ENCODE measurements at places on chromosomes 6 and 20.

DNA sequence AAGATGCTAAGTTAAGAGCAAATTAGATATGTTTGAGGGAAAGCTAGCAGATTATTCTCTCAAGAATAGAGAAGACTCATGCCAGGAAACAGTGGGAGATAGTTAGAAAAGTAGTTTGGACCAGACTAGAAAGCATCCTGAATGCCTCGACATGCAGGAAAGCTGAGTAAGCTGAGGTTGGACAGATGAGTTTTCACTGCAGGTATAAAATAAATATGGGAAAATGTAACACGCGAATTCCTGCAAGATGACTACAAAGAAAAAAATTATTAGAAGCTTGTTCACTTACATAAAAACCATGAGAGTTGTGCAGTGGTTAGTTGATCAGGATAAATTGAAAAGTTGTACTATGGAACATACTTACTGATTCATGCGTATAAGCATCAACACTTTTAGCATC is 484.2 kb upstream of the MANEA start:
- DNase-seq = no peak

DNA sequence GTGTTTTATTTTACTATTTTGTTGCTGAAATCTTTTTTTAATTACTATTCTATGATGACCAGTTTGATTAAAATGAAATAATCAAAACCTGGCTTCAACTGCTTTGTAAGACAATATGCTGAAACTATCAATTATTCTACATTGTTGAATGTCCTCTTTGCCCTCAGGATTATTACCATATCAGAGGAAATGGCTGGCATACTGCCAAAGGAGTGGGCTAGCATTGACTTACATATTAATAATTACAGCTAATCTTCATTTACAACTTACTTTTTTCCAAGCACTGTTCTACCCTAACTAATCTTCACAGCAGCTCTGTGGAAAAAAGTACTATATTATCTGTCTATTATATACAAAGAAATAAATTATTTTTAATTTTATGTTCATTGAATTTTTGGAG is 560.5 kb downstream of the BCKDHB start:
- no peak for DNase-seq

DNA sequence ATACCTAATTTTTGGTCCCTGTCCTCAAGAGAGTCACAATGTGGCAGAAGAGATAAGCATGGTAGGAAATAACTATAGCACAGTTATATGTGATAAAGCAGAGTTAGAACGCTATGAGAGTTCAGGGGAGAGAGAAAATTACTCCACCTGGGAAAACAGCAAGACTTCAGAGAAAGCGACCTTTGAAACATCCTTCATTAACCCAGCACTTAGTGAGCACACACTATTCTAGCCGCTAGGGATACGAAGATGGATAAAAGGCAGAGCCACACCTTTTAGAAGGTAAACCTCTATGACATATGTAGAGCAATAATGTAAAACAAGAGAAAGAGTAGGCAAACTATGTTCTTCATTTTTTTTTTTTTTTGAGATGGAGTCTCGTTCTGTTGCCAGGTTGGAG is 264.3 kb downstream of the PTPRK start:
- DNase-seq = no peak

- no peak for DNase-seq
Measured at GRCh38 chr6:148952147-148953035, 205.6 kb downstream of the UST start.

- DNase-seq = peak; percentile 10
Measured at GRCh38 chr20:35776513-35777101, 4.8 kb downstream of the PHF20 start.

DNA sequence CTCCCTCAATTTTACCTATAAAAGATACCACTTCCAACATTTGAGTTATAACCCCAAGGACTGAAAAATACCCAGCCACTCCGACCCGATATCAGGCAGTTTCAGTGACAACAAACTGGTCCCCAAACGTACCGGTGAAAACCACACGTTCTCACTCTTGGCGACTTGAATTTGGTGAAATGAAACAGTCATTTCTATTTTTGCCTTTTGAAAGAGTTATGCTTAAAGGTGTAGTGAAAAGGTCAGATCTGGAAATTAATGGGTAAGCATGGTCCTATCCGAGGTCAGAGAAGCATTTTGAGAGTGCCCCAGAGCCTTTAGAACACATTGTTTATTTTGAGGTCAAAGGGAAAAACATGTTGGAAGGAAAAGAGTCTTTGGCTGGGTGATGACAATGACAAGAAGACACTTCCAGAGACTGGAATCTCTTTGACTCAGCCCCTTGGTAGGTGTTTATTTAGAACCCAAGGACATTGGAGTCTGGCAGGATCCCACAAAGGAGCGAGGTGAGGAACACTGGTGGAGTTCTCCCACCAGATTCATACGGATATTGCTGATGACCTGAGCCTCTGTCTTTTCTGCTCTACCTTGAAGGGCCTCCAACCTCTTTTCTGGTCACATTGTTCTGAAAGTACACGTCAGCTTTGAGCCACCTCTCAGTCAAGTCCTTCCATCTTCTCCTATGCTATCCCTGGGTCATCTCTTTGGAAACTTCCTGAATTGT is 235.0 kb downstream of the GMPR start:
- no peak for DNase-seq

GRCh38 chr20:40578961-40579360 is 110.1 kb downstream of the MAFB start:
- no peak for DNase-seq

DNA sequence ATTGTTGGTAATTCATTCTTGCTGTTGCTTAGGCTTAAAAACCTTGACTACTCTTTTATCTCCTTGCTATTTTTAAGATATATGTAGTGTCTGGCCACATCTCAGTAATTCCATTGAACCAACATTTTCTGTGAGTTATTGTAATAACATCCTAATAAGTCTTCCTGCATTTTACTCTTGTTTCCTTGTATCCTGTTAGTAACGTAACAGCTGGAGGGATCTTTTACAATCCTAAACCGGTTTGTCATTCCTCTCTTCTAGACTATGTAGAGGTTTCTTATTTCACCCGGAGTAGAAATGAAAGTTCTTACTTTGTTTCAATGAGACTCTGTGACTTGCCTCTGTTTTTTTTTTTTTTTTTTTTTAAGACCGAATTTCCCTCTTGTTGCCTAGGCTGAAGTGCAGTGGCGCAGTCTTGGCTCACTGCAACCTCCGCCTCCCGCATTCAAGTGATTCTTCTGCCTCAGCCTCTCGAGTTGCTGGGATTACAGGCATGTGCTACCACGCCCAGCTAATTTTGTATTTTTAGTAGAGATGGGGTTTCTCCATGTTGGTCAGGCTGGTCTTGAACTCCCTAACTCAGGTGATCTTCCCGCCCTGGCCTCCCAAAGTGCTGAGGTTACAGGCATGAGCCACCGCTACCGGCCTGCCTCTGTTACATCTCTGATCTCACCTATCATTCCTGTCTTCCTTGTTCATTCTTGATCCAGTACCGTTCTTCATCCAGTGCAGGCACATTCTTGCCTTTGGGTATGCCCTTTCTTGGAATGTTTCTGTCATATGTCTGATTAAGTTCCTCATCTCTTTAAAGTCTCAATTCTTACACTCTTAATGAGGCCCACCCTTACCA is 44.7 kb downstream of the NCOA3 start:
- DNase-seq = no peak

- no peak for DNase-seq
Measured at GRCh38 chr6:113870917-113871316, 13.8 kb downstream of the MARCKS start.

GRCh38 chr20:59525500-59526241 is 78.7 kb upstream of the PHACTR3 start:
- peak; percentile 56 for DNase-seq

GRCh38 chr20:43955062-43955749 is 40.6 kb downstream of the TOX2 start:
- no peak for DNase-seq

- DNase-seq = no peak
Measured at GRCh38 chr6:34045771-34046170, 100.1 kb downstream of the GRM4 start.

- DNase-seq = no peak
Measured at GRCh38 chr6:93282521-93283031, 136.8 kb downstream of the EPHA7 start.

DNA sequence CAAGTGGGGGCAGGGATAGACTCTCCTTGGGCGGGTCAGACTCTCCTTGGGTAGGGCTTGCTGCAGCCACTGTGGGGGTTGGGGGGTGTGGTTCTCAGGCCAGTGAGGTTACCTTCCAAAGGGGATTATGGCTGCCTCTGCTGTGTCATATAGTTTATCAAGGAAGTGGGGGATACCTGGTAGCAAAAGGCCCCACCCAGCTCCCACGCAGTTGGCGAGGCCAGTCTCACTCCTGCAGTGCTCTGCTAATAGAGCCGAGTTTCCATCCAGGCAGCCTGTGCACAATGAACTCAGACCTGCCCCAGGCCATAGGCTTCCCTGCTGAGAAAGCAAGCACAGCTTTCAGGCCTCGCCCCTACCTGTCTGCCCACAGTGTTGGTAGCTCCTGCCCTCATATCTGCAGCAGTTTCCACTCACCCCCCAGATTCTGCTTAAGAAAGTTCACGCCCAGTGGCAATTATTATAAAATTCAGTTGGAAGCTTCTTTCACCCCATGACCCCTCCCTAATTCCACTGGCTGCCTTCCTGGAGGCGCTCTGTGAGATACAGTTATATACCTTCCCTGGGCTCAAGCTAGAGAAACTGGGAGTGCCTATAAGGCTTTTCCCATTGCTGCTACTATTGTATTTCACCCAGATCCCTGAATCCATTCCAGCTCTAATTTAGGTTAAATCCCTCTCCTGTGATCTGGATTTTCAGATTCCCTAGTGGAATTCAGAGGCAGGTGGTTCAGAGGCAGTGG is 56.1 kb downstream of the HDDC2 start:
- no peak for DNase-seq

GRCh38 chr6:163964789-163965188 is 550.3 kb downstream of the QKI start:
- no peak for DNase-seq

DNA sequence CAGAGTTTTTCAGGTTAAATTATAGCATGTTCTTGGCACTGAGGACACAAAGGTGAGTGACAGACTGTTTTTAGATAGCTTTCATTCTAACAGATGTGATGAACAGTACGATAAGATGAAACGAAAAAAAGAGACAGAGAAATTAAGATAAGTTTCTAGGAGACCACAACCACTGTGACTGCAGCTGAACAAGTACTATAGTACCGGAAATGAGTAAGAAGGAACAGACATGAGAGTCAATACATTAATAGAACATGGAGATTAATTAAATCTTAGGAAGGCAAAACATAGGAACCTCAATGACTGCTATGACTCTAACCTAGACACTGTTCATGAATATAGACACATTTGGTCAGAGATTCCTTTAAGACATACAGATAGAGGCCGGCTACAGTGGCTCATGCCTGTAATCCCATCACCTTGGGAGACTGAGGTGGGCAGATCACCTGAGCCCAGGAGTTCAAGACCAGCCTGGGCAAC is 40.2 kb downstream of the HBS1L start:
- DNase-seq = no peak

- no peak for DNase-seq
Measured at GRCh38 chr20:17394411-17394810, 136.8 kb downstream of the BFSP1 start.

DNA sequence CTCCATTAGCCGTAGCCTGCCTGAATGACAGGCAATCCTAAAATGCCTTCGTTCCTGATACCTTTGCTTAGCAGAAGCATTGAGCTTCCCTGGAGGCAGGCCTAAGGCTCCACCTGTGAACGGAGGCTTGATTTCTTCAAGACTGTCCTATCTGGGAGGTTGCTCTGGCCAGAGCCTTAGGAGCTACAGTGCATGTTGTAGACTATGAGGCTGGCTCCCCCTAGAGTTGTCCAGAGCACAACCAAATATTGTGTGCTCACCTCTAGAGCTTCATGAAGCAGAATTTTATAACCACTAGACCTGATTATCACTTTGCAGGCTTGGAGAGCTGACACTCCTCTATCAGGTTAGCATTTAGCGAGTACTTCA is 217.8 kb downstream of the MAFB start:
- no peak for DNase-seq

- DNase-seq = no peak
Measured at GRCh38 chr6:42506070-42506469, 54.3 kb upstream of the TRERF1 start.

- DNase-seq = no peak
Measured at GRCh38 chr20:62907384-62908317, 18.7 kb downstream of the DIDO1 start.

GRCh38 chr6:124539096-124539495 is 423.1 kb upstream of the RNF217 start:
- no peak for DNase-seq

GRCh38 chr6:42066156-42066675 is 15.9 kb downstream of the TAF8 start:
- DNase-seq = peak; percentile 5

DNA sequence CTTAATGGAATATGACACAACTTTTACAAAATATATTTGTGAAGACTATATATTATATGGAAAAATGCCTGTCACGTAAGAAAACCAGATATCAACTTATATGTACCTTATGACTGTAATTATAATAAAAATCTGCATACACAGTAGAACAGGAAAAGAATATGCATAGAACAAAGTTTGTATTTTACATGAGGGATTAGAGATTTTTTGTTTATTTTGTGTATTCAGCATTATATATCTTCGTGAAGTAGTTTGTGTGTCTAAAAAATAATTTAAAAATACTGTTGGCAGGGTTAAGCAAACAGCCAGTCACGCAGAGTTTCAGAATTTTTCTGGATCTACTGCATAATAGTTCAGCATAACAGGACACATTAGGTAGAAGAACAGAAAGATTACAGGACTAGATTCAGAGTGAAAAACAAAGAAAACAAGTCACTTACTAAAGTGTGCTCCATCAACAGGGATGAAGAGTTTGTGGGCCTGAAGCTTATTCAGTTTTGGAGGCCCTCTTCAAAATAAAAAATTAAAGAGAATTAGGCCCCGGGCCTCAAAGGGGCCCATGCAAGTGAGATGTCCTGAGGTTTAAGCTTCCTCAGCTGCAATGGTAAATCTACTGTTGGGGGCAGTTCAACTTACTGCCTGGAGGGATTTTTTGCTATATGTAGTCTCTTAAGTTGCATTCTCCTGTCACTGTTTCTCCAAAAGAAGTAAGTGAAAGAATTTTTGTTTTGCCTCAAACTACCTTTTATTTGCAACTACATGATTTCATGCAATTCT is 16.3 kb downstream of the TXLNB start:
- DNase-seq = no peak

DNA sequence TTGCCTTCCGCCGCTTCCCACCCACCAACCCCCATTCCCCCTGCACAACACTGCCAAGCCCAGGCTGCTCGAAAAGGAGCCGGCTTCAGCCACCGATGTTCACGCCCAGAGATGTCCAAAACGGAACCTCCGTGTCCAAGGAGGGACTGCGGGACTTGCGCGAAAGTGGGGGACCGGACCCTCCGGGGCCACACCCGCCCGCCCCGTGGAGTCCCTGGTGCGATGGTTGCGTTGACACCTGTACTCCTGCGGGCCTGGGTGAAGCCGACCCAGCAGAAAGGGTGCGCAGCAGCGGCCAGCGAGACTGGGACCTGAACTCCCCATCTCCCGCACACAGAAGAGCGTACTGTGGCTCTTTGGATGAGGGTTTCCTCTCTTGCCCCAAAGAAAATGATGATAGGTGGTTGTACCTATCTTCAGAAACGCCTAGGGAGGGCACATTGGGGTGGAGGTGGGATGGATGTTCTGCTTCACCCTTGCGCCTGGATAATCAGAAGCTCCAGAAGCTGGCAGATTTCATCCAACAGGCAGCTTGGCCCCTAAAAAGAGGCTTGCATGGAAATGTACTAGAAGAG is 1.9 kb upstream of the VGLL2 start:
- DNase-seq = no peak
